Stimulated activated CD8-positive, alpha-beta memory T cell treated with anti-CD3 and anti-CD28 coated beads, Interleukin-7, amount 100 ng/mL, for 1 hour (primary cell): ENCODE measurements at places on chromosomes 11 and 22.

DNA sequence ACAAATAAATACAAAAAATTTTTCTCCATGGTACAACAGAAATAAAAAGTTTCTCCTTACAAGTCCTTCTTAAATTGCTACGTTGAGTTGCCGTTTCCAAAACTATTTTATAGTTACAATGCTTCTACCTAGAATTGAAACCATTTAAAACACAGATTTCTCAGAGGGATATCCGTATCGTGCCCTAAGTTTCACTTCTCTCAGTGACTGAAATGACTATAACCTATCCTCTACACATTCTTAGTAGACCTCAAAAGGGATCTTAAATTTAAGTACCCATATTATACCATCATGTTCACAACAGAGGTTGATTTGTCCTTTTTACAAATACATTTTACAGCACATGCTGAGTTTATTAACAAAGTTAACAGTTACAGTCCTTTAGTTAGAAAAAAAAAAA lies 44.1 kb downstream of the USP28 start:
- no peak for DNase-seq

DNA sequence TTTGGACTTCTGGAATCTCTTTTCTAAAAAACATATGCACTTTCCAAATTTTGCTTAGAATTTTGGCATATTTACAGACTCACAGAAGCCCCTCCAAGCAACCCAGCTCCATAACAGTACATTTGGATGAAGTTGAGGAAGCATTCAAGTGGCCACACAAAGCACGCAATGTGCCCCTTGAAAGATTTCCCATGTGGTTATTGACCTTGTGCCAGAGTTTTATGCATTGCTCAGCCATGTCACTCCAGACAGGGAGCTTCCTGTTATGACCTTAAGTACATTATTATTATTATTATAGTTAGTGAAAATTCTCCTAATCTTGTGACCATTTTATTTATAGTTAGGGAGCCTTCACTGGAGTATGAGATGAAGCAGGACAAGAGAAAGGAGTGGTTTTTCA lies 35.0 kb upstream of the BDNF start:
- DNase-seq: no peak

GRCh38 chr11:14768526-14769188 lies 123.4 kb downstream of the CYP2R1 start:
- DNase-seq: no peak

GRCh38 chr22:46902998-46903916 lies 140.8 kb downstream of the TBC1D22A start:
- DNase-seq: no peak

GRCh38 chr22:38468443-38469305 lies 778 bp downstream of the KDELR3 start:
- no peak for DNase-seq

DNA sequence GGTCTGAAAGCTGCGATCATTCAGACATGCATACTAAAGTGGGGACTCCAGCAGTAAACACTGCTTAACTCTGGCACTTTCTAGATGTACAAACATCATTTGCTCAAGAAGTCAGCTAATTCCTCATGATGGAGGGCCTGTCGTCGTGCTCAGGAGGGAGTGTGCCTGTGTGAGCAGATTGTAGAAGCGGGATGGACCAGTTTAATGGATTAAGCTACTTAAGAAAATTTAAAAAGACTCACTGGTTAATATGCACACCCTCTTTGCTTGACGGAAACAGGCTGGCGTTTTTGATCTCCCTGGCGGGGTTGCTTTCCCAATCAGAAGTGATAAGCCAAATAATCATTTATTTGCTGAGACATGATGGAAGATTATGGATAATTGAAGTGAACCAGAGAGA lies 79.0 kb downstream of the LDLRAD3 start:
- no peak for DNase-seq
